ENCODE measurements at places on chromosomes 6 and 20.

DNA sequence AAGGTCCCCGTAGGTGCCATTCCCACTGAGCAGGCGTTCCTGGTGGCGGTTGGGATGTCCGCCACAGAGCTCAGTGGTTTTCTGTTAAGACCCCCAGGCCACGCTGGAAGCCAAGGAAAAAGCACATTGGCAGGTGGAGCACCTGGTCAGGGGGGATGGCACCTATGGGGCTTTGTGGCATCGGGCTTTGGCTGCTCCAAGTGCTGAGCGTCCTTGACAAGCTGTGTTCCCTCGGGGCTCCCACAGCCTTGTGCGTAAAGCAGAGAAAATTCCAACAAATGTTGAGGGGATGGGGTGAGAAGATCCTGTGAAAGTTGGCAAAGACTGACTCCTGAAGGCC is 135.4 kb downstream of the JPH2 start:
- no peak for DNase-seq

GRCh38 chr20:49888212-49889000 is 26.9 kb downstream of the SPATA2 start:
- DNase-seq, result no peak

DNA sequence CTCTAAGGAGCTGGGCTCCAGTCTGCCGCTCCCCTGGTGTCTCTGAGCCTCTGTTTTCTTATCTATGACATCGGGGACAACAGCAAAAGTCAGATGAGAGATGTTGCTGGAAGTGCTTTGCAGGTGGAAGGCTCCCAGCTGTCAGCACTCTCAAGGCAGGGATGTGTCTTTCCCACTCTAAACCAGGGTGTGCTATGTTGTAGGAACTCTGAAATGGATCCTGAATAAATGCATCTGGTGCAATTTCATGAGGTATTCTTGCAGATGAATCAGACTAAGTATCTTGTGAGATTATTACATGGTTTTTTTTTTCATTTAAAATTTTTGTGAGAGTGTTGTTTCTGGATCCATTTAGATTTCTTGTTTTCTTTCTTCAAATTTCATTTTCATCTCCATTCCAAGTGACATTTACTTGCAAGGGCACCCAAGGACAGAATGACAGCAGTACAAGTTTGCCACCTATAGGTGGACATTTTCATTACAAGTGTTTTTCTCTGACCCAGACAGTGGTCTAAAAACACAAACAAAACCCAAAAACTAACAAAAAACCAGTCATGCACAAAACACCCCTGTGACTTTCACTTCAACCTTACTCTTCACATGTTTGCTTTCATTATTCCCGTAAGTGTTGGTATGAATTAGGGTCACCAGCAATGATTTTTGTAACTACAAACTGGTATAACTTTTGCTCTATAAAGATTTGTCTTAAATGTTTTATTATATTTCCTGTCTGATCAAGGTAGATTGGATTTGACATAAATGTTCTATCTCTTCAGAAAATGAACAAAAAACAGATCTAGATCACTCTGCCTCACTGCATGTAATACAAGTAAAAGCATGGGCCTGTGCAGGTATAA is 14.7 kb upstream of the SIM1 start:
- no peak for DNase-seq

- no peak for DNase-seq
Measured at GRCh38 chr6:81739230-81740195, 13.0 kb downstream of the TENT5A start.

GRCh38 chr6:124432620-124433019 is 529.6 kb upstream of the RNF217 start:
- DNase-seq, result no peak

GRCh38 chr20:52454660-52455059 is 263.1 kb upstream of the ZFP64 start:
- no peak for DNase-seq

DNA sequence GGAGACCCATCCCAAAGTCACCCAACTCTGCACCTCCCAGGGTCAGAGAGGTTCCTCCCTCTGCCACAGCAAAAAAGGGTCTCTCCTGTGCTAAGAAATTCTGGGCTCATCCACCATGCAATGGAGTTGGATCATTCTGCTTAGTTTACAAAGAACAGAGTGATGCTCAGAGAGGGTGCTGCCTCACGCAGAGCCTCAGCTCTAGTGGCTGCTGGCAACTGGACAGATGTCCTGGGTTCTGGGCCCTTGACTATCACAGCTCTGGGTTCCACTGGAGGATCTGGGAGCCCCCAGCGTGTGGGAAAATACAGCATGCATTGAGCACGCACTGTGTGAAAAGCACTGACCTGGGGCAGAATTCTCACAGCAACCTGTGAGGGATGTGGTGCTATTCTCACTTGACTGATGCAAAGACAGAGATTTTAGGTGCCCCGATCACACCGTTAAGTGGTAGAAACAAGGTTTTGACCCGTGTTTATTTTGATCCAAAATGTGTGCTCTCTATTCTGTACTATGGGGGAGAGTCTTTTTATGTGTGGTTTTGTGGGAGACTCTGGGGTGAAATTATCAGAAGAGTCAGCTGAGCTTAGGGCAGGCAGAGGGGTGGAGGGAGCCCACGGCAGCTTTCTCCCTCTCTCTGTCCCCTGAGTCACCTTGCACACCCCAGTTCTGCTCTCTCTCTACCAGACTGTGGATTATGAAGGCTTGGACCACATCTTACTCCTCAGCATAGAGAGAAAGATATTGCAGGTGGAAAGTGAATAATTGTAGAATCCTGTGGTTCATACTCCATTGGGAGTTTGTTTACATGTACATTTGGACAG is 19.9 kb downstream of the TREML4 start:
- DNase-seq, result no peak

- no peak for DNase-seq
Measured at GRCh38 chr20:36175475-36175995, 21.0 kb downstream of the EPB41L1 start.

GRCh38 chr20:13436530-13436929 is 202.2 kb downstream of the TASP1 start:
- no peak for DNase-seq

DNA sequence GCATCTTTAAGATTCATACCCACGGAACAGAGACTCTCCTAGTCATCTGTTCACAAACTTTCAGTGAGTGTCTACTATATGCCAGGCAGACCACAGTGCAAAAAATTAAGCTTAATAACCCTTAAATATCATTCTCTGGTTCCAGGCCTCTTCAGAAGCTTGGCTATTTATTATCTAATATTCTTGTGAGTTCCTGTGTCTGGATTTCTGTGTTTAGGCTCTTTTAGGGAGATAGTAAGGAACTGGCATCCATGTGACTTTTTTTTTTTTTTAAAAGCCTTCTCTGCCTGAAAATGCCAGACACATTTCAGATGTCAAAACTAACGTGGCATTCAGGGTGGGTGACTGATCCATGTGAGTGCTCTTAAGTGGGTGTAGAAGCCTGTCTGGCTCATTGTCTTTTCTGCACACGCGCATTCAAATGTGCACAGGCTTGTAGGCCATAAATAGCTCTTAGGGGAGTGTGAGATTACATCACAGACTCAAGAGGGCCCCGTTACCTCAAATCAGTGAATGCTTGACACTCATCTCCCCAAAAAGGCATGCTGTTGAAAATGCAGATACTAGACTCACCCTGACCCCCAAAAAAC is 141.9 kb downstream of the GMPR start:
- DNase-seq, result no peak

- DNase-seq, result no peak
Measured at GRCh38 chr6:87152526-87152955, 2.8 kb upstream of the ZNF292 start.

DNA sequence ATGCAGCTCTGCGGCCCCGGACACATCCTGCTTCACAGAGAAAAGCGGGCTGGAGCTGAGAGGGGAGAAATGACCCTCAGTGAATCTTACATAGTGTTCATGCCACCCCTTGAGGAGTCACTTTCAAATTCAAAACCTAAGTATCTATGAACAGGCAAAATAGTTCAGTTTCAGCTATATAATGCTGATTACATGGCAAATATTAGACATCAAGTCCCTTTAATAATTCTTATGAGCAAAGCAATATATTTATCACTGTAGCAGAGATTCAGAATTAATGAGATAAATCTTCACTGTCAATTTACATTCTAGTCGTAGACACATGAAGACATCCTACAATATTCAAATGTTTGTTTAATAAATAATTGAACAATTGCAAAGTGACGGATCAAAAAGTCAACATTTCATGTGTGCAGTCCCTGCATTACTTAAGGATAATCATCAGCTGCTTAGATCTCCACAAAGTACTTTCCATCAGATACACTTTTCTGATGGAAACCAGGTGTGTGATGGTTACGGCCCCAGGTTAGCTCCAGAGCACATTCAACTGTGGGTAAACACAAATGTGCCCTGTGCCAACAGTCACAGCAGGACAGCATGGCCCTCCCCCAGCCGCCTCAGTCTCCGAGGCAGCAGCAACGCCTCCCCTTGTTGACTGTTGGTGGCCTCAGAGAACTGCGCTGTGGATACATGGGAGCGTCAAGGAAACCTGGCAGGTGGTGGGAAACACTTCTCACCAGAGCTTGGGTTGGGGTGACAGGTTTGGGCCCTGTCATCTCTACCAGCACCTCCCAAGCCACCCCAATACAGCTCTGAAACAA is 787 bp upstream of the PRR18 start:
- DNase-seq, result no peak

DNA sequence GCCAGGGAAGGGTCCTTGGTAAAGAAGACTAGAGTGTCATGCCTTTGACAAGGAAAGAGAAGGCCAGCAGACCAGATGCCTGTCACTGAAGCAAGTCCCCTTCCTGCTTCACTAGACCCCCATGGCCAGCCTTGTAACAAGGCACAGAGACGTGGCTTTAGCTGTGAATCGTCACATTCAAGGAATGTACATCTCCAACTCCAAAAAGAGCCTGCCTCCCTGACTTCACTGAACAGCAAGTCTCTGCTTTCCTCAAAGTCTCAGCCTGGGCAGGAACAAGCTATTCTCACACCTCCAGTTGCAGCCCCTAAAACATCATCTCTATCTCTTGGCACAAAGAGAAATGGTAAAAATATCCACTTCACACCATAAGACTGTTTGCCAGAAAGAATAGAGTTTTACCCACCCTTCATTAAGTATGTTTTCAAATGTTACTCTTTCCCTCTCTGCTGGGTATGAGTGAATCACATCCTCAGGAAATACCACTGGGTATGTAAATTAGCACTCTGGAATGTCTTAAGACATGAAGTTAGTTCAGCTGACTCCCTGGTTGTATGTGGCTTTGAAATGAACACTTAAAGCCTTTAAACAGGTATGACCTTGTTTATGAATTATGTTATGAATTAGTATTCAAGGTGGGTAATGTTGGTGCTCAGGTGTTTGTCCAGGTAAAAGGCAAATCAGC is 46.4 kb upstream of the NT5E start:
- no peak for DNase-seq

DNA sequence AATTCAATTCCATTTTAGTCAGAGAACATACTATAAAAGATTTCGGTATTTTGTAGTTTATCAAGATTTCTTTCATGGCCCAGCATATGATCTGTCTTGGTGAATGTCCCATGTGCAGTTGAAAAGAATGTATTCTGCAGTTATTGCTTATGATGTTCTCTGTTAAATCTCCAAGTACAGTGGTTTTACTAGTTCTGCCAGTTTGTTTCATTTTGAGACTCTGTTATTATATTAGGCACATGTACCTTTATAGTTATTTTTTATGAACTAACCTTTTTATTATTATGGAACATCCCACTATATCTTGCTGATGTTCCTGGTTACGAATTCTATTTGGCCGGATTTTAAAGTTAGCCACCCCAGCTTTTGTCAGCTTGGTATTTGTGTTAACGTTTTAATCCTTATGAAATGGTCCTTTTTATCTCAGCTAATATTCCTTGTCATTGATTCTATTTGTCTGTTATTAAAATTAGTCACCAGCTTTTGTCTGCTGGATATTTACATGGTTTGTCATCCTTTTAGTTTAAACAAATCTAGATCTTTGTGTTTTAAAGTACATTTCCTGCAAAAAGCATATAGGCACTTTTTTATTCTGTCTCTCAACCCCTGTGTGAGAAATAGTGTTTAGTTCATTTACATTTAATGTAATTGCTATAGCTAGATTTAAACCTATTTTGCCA is 48.9 kb downstream of the VTA1 start:
- DNase-seq, result no peak

DNA sequence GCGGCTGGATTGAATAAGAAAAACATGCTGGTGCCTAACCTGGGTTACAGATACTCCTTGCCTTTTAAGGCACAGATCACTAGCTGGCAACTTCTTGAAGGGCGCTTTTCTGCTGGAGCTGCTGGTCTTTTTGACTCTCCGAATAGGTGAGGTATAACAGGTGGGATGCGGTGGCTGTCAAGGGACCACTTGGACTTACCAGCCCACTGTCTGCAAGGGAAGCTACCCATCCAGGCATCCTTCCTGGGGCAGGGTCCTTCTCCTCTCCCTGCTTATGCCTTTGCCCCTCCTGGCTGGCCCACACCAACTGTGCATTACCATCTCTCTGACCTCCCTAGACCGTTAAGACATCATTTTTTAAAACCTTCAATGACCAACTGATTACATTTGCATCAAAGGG is 57.4 kb downstream of the NPEPL1 start:
- DNase-seq, result no peak

DNA sequence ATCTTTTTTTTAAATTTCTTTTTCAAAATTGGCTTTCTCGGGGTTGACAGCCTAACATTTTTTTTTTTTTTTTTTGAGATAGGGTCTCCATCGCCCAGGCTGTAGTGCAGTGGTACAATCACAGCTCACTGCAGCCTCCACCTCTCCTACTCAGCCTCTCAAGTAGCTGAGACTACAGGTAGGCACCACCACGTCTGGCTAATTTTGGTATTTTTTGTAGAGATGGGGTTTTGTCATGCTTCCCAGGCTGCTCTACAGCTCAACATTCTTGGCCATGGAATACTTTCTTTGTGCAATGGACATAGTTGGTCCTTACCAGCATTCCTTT is 6.4 kb upstream of the CTNNBL1 start:
- DNase-seq, result no peak

GRCh38 chr6:139545206-139546105 is 171.0 kb upstream of the CITED2 start:
- DNase-seq, result no peak

- no peak for DNase-seq
Measured at GRCh38 chr6:125798734-125799508, 8.2 kb downstream of the NCOA7 start.

DNA sequence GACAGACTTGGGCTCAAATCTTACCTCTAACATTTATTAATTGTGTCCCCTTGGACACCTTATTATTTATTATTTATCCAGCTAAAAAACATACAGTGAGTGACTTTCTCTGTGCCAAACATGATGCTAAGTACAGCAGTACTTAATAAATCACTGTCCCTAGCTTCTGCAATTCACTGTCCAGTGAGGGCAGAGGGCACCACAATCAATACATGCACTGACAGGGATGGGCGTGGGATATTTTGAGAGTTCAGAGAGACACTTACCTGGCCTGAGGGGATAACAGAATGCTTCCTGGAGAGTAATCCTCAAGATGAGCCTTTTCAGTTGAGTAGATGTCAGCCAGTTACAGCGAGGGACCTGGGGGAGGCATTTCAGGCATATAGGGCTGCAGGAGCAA is 9.3 kb upstream of the TAAR2 start:
- DNase-seq, result no peak

- DNase-seq, result no peak
Measured at GRCh38 chr6:34555007-34555322, 1.2 kb downstream of the SPDEF start.
